Memory B cell (primary cell): ENCODE measurements at places on chromosomes 1 and 21.

- DNase-seq, result no peak
Observed at GRCh38 chr1:114386129-114387009, 124.6 kb downstream of the TRIM33 start.

GRCh38 chr1:52032785-52033131 lies 852 bp downstream of the KTI12 start:
- no peak for DNase-seq

GRCh38 chr21:38915546-38915945 lies 109.8 kb downstream of the ETS2 start:
- DNase-seq, result no peak

DNA sequence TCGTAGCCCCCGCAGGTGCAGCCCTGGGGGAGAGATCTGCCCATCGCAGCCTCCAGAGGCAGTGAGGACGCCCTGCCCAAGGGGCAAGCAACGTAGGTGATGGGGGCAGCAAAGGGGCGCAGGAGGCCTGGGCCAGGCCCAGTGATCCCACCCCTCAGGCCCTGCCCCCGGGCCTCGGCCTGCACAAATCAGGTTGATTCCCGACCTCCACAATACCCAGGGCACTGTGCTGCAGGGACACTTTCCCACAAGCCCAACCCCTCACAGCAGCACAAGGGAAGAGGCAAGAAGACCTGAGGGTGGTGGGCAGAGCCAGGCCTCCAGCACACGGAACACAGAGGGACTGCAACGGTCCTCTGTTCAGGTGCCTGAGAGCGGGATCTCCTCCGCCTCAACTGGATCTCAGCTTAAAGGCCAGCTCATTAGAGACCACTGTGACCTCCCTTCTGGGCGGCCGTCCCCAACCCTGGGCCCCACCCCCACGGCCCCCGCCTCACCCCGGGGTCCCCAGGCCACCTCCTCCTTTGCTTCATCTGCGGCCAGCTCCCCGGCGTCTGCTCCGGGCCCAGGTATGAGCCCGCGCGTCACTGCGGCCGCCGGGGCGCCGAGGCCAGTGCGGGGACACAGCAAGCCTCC lies 812 bp upstream of the ARF1 start:
- DNase-seq, result no peak

GRCh38 chr1:11558276-11558675 lies 79.3 kb downstream of the DISP3 start:
- no peak for DNase-seq

DNA sequence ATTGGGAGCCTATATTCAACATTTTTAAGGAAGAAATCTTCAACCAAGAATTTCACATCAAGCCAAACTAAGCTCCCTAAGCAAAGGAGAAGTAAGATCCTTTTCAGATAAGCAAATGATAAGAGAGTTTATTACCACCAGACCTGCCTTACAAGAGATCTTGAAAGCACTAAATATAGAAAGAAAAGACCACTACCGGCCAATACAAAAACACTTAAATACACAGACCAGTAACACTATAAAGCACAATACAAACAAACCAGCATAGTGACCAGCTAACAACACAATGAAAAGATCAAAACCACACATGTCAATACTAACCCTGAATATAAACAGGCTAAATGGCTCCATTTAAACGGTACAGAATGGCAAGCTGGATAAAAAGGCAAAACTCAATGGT lies 165.4 kb downstream of the MRPL39 start:
- no peak for DNase-seq

- no peak for DNase-seq
Observed at GRCh38 chr1:66239834-66240233, 294.1 kb upstream of the SGIP1 start.

DNA sequence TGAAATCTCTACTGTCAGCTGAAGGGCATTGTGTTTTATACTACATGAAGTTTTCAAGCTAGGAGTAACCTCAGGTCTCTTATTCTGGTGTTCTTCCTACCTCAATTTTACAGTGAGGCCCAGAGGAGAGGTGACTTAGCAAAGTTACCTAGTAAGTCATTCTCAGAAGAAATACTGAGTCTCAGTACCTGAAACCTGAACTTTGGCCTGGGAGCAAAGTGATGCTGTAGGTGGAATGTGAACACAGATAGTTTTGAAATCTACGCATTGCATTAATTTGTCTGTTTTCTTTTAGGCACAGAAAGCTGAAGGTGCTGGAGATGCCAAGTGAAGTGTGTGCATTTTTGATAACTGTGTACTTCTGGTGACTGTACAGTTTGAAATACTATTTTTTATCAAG lies 2.6 kb downstream of the HMGN2 start:
- no peak for DNase-seq

DNA sequence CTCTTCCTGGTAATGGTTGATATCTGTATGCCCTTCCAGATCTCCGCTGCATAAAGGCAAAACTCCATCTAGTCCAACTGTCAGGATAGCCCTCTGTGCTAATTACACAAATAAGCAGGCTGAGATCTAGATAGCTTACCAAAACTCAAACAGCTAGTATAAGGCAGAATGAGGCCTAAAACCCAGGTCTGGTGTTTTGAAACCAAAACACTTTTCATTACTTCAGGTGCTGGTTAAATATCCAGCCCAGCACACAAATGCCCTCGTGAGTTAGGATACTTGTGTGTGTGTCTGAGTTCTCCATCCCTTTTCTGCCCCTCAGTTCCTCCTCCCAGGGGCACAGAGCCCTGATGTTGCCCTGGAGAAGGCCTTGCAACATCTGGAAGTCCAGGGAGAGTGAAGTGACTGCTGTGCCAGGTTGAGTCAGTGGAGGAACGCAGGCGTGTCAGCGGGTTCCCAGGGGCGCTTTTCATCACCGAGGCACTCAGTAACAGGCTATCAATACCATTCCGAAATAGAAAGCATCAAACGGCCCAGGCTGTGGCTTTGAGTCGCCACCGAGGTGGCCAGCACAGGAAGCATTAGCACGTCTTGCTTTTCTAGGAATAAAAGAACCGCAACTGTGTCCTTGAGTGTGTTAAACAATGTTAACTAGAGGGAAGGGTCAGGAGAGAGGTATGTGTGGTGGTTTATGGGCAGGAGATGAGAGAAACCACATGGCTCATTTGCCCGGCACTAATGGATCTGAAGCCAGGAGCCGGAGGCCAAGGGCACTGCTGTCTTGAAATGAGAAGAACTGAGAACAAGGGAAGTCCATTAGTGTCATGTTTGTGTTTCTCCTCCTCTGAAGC lies 90.7 kb upstream of the WLS start:
- no peak for DNase-seq

GRCh38 chr1:80153762-80154161 lies 1147.2 kb upstream of the ADGRL4 start:
- DNase-seq, result no peak

DNA sequence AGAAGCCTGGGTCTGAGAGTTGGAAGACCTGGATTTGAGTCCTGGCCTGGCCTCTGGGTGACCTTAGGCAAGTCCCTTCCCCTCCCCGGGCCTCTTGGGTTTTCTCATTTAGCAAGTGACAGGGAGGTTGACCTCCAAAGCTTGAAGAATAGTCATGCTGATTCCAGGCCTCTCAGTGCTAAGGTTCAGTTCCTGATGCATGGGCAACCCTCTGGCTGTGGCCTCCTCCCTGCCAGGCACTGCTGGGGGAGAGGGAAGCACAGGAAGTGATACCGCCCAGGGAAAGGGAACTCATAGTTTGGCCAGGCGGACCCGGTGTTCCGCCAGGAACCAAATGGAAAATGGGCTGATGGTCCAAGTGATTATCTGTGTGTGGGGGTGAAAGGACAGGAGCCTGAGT lies 23.6 kb upstream of the WASF2 start:
- no peak for DNase-seq

DNA sequence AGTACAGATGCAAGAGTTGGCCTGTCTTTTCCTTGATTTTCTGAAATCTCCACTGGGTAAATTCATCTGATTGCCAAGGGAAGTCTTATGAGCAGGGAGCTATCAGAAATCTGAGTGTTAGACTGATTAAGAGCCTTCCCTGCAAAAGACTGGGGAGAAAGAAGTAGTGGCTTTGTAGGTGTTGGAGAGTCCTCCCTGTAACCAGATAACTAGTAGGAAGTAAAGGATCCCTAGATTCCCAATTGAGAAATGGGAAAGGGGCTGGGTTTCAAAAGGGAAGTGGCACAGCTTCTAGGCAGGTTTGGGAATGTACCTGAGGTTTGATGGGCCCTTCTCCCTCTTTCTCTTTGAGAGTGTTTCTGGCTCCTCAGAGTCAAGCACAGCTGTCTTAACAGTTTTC lies 2.1 kb downstream of the TLCD4 start:
- DNase-seq, result no peak

GRCh38 chr21:19853709-19854575 lies 1144.3 kb upstream of the NCAM2 start:
- no peak for DNase-seq

- peak; percentile 42 for DNase-seq
Observed at GRCh38 chr1:112508278-112509004, at the start of gene WNT2B. TSS of gene WNT2B (plus strand) at chr1:112508965. CDS start at chr1:112509263, 298 bp downstream.

DNA sequence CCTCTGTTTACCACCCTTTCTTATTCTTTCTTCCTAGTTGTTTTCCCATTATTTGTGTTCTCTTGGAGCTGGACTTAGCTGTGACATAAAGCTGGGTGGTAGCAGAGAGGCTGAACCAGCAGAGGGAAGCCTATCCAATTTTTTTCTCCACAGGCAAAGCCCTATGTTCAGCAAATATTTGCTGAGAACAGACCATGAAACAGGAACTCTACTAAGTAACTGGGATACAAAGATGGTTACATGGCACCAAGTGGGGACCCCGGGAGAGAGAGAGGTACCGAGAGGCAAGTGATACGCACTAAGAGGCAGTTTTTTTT lies 6.6 kb downstream of the CFAP141 start:
- DNase-seq, result no peak

DNA sequence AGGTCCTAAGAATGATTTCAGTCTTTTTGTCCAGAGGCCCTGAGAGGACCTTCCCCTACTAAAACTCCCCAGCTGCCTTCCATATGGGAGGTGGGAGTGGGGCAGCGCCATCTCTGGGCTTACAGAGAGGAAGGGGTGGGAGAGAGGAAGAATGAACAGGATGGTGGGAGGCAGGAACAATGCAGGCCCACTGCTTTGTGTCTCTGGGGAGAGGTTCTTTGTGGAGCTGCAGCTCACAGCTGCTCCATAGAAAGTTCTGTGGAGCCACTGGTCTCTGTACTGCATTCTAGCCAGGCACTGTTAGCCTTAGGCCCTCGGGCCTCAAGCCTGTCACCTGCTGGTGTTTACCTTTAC lies 43.6 kb upstream of the A3GALT2 start:
- DNase-seq, result no peak

DNA sequence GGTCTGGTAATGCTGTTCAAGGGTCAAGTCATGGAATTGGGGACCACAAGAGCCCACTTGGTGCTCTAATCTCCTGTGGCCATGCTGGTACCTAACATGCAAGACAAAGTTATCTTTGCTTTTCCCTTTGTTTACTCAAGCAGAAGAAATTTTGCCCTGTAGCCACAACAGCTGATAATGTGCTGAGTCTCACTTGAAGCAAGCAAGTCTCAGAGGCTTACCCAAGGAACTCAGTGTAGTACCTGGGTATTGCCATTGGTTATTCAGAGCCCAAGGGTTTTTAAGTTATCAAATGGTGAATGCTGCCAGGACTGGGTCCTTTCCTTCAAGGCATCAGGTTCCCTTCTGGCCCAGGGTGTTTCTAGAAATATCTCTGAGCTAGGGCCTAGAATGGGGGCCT lies 198.9 kb upstream of the RNPC3 start:
- no peak for DNase-seq
